ENCODE measurements at places on chromosomes 7 and 10.
A peak's percentile ranks its signal among the peaks of the same experiment; 100 is the strongest.

DNA sequence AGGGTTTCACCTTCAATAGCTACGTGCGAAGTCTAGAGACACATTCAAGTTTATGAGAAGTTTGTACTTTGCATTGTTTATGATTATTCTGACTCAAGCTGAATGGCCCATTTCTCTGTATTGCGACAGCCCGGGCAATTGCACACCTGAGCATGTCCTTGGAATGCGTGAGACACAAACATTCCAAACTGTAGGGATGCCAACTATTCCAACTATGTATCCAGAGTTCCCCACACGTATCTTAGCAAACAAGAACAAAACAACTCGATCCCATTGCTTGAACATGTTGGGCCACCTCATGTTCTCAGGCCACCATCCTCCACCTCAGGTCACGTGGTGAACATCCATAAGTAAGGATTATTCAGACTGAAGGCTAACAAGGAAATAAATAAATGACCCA, 51.4 kb upstream of the EGFR start:
- no peak for DNase-seq

DNA sequence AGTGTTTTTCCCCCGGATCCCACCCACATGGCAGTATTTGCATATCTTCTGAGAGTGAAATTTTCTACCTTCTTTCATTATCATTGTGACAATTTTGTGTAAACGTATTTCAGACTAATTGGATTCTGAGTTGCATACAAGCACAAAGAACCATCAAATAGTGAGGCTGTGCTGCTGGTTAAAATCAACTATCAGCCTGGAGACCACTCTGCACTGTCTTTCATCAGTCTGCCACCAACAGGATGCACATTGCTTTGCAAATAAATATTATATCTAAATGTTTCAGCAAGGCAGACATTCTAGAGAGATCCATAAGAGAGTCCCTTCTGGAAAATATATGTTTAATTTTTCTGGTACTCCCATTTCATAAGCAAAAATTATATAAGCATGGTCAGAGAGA, 851.8 kb downstream of the XPNPEP1 start:
- DNase-seq, result no peak

GRCh38 chr7:139886899-139887298, 57.8 kb downstream of the TBXAS1 start:
- DNase-seq, result no peak

GRCh38 chr7:136020556-136020955, 43.4 kb upstream of the MTPN start:
- DNase-seq, result no peak

- DNase-seq, result no peak
Observed at GRCh38 chr10:3850999-3851937, 66.3 kb upstream of the KLF6 start.

DNA sequence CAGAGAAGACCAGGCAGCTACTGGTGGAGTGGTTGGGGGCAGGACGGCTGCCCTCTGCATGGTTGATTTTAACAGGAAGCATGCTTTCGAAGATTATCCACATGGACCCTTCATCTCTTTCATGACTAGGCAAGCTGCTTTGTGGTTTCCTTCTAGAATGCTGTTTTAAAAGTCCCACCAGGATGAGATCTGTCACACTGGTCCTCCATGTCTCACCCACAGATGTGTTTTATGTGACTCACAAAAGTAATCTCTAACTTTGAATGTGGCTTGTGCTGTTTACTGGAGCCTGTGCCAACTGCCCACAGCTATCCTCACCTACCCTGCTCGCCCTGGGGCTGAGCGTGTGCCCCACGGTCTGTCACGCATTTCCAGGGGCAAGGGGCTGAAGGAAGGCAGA, 188.8 kb downstream of the GFRA1 start:
- peak; percentile 44 for DNase-seq

DNA sequence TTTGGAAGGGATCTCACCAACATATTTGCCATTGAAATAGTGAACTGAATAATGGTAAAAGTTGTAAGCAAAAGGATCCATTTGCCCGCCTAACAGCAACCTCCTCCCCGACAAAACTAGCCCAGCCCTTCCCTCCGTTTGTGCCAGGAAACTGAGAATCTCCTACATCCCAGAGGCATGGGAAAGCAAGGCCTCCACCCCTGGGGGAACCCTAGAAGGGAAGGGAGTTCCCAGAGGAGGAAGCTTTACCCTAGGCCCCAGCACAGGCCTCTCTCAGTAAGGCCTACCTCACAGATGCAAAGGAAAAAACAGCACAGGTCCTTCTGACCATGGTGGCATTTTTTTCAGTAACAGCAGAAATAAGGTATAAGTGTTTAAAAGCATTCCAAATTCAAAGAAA, 229.7 kb downstream of the ELMO1 start:
- DNase-seq, result no peak

GRCh38 chr10:118742032-118742431, 12.7 kb downstream of the CACUL1 start:
- no peak for DNase-seq

DNA sequence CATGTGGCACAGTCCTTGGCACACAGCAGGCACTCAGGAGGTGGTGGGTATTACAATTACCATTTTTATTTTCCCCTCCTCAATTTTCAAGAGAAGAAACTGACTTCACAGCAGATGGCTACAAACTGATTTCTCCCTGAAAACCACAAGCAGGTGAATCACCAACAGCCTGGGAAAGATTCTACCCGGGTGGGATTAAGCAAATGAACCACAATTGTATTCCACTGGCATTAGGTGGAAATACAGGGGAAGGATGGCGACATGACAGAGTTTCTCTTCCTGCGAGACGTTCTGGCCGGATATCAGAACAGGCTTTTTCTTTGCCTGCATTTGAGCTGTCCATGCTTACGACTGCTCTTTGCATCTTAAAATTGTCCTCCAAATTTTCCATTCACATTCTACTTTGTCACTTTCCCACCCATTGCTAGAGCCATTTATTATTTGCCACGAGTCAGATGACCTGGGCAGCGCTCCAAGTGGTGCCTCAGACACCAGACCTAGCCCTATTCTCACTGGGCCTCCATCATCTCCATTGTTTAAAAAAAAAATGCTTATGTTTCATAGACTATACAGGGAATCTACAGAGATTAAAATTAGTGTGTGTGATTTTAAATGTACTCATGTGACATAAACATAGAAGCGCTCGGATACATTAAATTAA, 4.6 kb downstream of the DENND11 start:
- no peak for DNase-seq

DNA sequence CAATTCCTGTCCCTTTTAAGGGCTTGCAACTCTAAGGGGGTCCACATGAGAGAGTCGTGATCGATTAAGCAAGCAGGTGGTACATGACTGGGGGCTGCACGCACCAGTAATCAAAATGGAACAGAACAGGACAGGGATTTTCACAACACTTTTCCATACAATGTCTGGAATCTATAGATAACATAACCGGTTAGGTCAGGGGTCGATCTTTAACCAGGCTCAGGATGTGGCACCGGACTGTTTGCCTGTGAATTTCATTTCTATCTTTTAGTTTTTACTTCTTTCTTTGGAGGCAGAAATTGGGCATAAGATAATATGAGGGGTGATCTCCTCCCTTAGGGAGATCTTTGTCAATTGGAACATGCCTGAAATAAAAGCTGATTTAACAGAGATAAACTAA, 370.1 kb downstream of the IPMK start:
- DNase-seq, result peak; percentile 15

DNA sequence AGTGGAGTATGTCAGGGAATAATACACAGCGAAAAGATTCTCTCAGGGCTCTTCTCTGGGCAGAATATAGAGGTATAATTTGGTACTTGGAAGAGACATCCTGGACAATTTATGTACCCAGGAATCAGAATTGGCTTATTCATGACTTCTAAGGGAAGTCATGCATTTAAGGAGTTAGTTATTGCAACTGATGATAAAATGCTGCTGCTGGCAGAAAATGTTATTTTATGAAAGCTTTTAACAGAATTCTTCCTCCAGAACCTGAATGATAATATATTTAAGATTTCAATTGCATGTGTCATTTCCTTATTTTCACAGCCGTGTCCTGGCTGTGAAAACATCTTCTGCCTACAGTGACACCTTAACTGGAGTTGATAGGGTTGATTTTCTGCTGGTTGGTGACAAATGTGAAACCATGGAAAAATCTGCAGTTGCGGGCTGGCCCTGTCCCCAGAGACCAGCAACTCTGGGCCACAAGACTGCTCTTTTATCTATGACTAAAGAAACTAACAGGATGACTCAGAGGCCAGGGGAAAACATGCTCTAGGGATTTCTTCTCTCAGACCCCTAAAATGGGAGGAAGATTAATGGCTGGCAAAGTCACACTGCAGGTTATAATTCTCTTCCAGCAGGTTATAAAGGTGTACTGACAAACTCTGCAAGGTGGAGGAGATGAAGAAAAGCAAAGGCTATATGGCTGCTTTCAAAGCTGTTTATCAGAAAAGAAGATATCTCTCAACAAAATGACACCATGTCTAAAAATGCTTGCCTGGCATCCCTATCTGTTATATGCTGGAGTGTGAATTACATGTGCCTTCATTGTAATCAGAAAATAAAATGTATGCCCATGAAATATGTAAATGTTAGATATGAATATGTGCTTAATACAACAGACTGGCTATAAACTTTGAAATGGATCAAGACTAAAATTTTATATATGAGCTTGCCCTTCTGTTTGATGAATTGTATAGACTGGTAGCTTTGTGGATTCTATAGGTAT, 12.1 kb upstream of the TRUB1 start:
- DNase-seq, result no peak

- DNase-seq, result no peak
Observed at GRCh38 chr10:17652585-17652984, 8.6 kb downstream of the STAM start.

DNA sequence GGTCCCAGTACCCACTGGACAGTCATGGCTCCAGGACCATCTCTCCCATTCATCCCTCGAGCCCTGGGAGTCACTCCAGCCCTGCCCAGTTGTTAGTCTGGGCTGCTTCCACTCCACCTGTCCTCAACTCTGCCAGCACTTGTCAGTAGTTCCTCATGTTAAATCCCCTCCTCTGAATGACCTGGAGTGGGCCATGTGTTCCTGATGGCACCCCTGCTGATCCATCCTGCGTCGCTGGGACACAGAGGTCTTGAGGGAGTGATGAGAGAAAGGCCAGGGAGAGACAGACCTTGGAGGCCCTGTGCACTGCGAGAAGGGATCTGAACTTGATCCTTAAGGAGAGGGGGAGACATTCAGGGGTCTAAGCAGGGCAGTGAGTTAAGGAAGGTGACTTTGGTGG, 174.9 kb downstream of the GRID1 start:
- DNase-seq, result no peak

DNA sequence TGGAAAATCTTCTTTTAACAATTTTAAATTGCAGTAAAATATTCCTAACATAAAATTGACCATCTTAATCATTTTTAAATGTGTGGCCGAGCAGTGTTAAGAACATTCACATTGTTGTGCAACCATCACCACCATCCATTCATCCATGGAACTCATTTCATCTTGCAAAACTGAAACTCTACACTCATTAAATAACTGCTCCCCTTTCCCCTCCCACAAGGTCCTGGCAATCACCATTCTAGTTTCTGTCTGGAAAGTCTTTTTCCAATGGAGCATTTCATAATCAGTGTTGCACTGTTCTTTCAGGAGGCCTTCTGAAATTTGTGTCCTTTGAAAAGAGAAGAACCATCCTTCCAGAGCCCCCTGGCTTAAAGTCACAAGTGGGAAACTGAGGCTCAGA, 233.1 kb downstream of the PLXNA4 start:
- DNase-seq, result no peak

DNA sequence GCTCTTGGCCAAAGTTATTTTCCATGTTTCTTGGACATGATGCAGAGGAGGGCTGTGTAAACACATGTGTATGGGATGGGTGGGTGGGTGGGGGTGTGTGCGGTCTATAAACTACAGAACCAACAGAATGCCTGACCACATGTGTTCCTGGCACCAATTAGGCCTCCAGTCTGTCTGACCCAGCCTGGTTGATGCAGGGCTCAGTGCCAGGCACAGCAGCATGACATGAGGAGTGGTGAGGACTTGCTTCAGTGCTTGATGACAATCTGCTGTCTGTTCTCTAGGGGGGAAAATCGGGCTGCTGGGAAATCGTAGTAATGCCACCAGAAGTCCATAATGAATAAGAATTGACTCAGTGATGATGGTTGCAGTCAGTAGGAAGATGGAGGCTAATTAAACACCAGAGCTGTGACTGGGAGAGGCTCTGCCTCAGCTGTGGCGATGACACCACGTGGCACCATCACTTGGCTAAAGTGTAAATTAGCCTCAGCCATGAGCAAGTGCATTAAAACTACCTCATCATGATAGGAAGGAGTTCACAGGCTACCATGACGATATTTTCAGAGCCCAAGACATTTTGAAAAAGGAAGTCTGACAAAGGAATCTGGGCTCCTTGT, 260.1 kb upstream of the PODXL start:
- no peak for DNase-seq

DNA sequence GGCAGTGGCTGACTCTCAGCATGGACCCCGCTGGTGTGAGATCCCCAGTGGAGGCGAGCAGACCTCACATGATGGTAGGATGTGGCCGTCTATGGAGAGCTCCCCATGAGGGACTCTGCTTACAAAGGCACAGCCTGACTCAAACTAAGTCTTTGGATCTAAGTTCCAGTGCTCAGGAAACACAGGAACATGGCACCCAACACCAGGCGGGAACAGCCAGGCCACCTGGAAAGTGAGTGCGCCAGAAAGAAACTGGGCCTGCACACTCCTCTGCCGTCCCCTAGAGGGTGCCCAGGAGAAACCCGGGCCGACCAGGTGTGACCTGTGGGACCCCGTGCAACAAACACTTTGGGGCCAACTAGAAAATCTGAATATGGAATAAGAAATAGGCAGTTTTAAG, 10.0 kb downstream of the PITRM1 start:
- no peak for DNase-seq

DNA sequence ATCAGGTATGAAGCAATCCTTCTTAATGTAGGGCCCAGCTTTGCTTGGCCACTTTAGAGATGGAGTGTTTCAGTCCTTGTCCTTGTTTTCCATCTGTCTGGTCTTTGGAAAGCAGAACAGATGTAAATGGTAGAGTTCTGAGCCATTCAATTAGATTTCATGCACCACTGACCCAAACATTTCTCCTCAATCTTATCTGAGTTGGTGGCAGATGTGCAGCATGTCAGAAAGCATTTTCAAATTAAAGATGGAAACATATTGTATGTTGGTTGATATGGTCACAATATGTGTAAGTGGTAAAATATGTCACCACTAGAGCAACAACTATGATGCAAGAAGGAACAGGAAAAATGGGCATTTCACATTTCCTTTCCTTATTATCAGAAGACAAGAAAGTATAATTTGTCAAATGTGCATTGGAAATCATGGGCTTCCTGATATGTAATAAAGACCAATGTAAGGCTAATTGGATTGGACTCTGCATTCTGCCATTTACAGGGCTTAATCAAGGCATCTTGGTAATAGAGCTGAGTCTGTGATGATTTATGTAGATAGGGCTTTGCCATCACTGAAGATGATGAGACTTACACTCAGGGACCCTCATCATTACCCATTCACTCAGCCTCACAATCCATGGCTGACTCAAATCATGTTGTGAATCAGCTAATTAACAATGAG, 750.7 kb downstream of the NRG3 start:
- DNase-seq, result no peak

GRCh38 chr7:3835109-3835508, 534.1 kb downstream of the SDK1 start:
- DNase-seq, result no peak

All from CMK (cell line).